ENCODE measurements at places on chromosomes 11 and 22.

DNA sequence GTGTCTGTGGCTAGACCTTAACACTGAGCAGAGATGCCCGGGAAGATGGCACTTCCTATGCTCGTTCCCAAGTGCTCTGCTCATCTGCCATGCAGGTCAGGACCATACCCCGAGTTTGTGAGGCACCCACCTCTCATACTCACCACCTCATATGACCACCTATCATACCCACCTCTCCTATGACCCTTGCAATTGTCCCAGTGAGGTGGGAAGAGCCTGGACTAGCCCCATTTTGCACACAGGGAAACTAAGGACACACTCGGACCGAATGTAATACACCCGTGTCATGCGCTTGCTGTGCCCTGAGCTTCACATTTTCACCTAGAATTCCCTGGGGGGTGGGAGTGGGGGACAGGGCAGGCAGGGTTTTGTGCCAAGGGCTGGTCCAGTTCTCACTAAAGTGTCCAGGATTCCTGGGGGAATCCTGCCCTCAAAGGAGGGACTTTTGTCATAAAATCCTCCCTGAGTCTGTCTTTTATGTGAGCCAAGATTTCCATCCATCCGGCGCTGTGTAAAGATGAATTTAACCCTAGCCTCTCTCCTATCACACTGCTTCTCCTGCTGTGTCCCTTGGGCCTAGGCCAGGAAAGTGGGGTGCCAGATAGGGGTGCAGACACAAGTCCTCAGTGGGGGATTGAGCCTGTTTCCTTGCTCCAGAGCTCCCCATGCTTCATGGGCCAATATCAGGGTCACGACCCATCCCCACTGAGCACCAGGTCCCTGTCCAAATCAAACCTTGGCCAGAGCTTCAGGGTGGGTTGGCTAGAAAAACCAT, 20.0 kb downstream of the TPBGL start:
- no peak for DNase-seq

DNA sequence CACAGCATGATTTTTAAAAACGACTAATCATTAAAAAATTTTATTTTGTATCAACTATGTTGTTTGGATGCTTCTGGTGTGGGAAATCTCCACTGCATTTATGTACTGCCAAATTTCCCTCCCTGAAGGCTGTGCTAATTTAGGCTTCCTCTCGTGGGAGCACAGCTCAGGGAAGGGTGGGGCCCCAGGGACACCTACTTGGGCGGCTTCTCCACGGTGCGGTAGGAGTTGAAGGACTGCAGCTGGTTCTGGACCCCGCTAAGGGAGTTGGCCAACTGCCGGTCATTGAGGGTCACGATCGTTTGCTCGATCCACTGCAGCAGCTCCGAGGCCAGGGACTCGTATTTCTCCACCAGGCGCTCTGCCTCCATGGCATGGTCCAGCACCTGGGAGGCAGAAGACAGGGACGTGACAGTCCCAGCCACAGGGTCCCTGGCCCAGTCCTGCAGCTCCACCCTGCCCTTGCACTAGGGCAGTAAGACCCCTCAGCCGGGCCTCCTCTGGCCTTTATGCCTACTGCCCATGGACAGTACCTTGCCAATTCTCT, 18.6 kb downstream of the SPTBN2 start:
- DNase-seq: no peak

DNA sequence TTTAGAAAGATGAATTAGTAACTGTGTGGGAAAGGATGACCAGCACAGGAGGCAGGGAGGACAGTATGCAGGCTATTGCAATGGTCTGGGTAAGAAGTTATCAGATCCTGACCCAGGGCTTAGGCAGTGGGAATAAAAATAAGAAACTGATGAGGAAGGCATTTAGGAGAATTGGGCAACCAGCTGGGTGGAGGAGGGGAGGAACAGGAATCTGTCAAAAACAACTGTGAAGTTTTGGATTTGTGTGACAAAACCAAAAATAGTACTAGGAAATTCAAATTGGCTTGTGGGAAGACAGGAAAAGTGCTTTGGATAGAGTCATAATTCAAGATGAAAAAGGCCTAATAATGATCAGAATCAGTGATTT, 27.9 kb downstream of the MMP13 start:
- DNase-seq: no peak

DNA sequence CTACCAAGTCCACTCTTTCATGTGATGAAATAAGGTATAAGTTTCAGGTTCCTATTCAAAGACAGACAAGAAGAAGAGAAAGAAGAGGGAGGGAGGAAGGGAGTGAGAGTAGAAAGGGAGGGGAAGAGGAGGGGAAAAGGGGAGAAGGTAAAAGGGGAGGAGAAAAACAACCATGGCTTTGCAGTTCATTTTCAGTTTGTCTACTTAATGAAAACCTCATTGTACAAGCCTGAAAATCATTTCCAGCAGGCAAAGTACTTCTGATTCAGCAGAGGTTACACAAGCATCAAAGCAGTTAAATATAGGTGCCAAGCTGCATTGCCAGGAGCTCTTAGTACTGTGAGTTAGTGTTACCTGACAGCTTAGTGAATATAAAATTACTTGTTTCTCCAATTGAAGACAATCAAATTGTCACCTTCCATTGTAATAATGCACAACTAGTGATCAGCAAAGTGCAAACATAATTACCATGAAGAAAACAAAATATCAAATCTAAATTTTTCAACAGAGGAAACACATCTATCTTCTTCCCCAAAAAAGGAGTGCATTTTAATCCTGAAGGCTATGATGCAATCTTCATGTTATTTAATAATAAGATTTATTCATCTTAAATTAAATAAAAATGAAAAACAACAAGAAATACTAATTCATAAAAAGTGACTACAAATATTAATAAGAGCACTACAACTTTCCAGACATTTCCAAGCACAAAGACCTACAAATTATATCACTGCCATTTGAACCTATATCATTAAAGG, 8.2 kb downstream of the SOX6 start:
- no peak for DNase-seq

DNA sequence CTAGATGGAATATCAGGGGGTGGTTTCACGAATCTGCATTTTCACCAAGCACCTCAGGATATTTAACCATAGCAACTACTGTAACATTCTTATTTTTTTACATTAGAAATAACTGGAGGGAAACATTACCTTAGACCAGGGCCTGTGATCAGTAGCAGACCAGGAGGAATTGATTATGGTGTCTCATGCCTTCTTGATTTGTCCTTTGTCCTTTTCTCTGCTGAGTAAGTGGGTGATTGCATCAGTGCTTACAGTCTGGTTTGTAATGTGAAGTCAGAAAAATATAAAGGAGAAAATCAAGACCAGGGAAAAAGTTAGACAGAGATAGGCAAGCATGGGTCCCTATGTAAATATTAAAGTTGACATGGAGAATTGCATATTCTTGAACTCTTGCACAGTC, 703.3 kb downstream of the NELL1 start:
- DNase-seq: no peak

- no peak for DNase-seq
These were observed 92.9 kb downstream of the PRR5L start for GRCh38 chr11:36388951-36389350.

DNA sequence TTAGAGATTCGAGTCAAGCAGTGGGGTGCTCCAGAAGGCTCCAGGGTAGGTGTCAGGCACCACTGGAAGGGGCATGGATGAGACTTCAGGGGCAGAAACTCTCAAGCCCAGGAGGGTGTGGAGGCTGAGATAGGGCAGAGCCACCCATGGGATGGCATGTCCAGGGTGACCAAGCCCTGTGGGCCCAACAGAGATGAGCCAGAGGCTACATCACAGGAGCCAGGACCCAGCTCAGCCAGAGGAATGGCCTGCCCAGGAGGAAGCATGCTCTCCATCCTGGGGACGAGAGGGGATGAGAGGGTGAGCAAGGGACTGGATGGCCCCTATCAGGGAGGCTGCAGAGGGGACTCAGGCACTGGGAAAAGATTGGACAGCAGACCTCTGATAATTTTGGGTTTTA, 42.8 kb downstream of the SLCO2B1 start:
- DNase-seq: no peak

DNA sequence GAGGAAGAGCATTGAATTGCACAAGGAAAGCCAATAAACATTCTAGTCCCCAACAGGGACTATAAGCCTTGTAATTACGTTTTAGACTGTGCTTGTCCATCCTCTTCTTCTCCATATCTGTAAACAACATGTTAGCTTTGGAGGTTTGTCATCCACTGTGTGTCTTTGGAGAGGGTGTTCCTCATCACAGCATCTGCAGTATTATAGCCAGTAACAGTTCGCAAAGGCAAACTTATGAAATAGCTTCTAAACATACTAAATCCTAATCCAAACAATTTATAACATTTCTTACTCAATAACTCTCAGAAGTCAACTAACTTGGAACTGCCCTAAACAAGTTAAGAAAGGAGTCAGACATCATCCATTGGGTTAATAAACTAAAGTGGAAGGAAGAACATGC, 10.3 kb upstream of the BDNF start:
- DNase-seq: no peak

DNA sequence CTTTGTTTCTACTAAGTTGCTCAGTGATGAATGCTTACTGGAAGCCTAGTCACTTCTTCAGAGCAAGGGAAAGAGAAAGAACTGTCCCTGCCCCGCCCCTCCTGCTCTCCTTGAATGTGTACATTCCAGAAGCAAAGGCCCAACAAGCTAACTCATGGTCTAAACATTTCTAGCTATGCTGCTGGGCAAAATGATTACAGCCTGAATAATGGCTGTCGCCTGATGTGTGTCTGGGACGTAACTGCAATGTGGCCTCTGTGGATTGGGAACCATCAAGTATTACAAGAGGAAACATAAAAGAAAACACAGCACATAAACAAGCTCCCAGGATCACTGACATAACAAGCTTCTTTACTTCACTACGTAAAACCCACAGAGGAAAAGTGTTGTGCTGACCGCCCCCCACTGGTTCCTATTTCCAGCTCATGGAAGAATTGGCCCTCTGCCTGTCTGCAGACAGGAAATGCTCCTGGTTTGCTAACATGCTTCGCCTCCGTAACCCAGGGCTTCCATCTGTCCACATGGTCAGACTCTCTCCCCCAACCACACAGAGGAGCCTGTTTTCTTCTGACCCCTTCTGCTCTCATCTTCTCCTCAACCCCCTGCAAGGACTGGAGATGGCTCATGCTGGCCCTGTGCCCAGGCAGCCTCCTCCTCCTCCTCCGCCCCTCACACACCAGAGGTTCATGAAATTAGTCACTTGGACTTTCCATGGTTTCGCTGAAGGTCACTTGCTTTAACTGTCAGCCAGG, 187.2 kb downstream of the MAML2 start:
- DNase-seq: peak; percentile 59

DNA sequence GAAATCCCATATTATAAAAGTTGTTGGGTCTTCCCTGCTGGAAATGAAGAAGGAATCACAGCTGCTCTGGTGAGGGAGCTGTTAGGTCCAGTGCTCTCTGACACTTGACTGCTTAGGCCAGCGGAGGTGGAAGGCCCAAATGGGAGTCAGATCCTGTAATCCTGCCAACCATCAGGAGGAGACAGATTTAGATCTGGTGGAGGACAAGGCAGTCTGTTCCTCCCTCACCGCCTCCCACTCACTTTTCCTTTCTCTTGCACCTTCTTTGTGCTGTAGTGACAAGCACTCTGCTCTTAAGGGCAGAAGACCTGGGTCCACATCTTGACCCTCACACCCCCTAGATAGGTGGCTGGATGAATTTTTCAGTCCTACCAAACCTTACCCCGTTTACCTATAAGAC, 59.7 kb upstream of the CHST1 start:
- DNase-seq: no peak

- no peak for DNase-seq
These were observed 198.8 kb downstream of the FAT3 start for GRCh38 chr11:92423115-92424034.

DNA sequence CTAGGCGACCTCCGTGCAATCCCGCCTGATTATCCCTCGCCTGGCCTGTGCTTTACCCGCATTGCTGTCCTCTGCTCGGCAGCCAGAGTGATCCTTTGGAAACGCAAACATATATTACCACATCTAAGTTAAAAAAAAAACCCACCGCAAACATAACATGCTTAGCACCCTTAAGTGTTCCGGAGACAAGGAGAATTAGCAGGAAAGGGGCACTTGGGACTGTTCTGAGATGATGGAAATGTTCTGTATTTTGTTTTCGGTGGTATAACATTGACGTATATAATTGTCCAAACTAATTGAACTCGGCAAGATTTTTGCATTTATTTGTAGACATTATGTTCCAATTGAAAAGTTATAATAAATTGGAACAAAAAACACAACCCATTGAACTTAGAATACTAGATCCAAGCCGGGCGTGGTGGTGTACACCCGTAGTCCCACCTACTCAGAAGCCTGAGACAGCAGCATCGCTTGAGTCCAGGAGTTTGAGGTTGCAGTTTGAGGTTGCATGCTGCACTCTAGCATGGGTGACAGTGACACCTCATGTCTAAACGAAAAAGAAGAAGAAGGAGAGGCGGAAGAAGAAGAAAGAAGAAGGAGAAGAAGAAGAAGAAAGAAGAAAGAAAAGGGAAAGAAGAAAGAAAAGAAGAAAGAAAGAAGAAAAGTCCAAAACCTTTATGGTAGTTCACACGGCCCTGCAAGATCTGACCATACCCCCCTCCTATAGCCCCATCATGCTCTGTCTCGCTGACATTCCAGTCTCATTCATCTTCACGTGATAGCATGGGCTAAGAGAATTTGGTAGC, 604 bp upstream of the POLR3H start:
- no peak for DNase-seq

DNA sequence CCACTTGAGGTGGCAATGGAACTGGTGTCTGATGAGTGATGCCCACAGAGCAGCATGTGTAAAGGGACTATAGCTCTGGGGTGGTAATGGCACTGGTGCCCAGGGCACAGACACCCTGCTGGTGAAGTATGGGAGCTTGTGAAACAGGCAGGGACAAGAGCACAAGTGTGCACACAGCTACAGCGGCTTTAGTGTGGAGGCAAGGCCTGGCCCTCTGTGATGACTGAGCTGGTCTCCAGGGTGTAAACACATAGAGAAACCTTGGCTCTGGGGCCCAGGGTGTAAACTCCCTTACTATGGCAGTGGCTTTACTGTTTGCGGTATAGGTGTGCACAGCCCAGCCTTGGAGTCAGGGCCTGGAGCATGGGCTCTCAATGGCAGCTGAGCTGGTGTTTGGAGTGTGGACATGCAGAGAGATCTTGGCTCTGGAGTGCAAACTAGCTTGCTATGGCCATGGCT, 46.3 kb downstream of the BIRC2 start:
- DNase-seq: no peak

GRCh38 chr11:114738954-114739353, 60.6 kb downstream of the NXPE2 start:
- DNase-seq: peak; percentile 7

DNA sequence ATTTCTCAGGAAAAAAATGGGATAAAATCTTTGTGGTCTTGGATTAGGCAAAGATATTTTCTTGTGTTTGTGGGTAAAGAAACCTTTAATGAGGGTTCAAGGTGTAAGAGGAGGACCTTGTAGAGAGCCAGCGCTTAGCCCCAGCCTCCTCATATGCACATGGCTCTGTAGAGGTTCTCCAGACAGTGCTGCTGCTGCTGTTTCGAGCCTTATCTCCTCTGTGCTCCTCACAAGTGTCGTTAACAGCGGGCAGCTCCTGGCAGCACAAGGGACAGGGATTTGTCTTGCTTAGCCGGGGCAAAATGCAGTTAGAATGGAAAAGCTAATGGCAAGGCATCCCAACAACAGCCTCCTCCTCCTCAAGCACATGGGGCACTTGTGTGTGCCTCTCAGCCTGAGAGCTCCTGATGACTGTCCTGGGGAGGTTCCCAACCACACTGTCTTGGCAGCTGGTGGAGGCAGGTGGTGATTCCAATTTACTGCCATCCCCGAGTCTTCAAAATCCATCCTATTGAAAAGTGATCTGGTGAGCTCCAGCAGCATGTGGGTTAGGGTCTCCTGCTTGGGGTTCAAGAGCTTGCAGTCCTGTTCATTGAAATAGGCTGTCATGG, 7.6 kb upstream of the MSANTD2 start:
- no peak for DNase-seq
